ENCODE measurements at places on chromosomes 13 and 19. TPM values are rescaled to one million over a fixed set of nuclear protein-coding genes. Genes with fewer than 3 reads are reported as not detected.

GRCh38 chr19:16587833-16588823, 15.9 kb upstream of the SLC35E1 start:
- H3K4me1 ChIP-seq, result peaks cover 48% of the 10 kb centered on the region
- H3K27ac ChIP-seq, result peak overlapping the region; percentile 84

DNA sequence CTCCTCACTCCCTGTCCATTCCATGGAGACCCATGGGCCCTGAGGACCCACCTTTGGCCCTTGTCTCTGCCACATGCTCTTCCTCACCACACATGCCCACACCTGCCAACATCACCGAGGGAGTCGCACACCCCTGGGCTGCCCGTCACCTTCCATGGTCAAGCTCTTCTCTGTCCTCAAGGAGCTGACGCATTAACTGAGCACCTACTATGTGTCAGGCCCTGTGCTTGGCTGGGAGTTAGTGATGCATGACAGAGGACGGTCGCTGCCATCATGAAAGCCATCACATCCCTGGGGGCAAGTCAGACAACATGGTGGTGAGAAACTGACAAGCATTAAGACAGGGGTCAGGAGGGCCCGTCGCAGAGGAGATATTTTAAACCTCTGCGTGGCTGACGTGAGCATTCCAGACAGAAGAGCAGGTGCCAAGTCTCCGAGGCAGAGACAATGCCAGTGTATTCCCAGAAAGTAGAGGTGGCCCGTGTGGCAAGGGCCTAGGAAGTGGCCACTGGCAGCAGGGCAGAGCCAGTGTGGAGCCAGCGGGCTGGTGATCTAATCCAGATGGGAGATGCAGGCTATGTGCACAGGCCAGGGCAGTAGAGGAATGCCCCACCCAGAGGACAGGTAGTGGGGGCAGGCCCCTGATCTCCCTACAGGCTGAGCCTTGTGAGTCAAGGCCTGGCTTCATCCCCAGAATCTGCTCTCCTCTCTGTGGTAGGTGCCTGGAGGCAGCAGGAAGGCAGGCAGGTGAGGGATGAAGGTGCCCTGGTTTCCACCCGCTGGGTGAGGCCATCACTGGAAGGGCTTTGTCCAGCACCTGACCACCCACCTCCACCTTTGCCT, 21.2 kb downstream of the ELAVL1 start:
- H3K27me3 ChIP-seq, result no peaks in the 10 kb centered on the region
- DNase-seq, result no peak
- no peak overlapping the region for H3K27ac ChIP-seq
- no peak overlapping the region for H3K4me3 ChIP-seq
- peaks cover 15% of the 10 kb centered on the region for H3K4me1 ChIP-seq
- H3K36me3 ChIP-seq, result peaks cover 38% of the 10 kb centered on the region

DNA sequence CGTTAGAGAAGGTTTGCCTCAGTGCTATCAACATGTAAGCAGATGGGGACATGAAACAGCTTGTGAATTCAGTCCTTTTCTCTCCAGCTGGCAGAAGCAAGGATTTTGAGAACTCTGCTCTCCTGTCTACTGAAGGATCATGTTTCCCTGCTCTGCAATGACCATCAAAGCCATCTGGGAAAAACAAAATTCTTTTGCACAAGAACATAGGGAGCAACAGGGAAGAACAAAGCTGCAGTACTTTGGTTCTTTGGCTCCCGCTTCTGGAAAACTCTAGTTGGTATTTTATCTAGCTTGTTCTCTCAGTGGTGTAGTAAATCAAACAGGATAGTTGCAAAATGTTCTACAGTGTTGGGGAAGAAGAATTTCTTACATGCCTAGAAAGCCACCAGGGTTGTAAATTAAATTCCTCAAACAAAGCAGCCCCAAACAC, 270.4 kb downstream of the ENOX1 start:
- H3K4me3 ChIP-seq, result no peak overlapping the region
- no peak for DNase-seq
- H3K27me3 ChIP-seq, result no peaks in the 10 kb centered on the region

GRCh38 chr13:102814025-102814607, 15.2 kb downstream of the BIVM start:
- no peak for DNase-seq
- H3K4me1 ChIP-seq, result peaks cover 47% of the 10 kb centered on the region
- H3K4me3 ChIP-seq, result no peak overlapping the region
- peak overlapping the region; percentile 68 for H3K27ac ChIP-seq
- H3K27me3 ChIP-seq, result no peaks in the 10 kb centered on the region

GRCh38 chr19:16180611-16181010, 4.6 kb upstream of the FAM32A start:
- H3K27me3 ChIP-seq, result no peaks in the 10 kb centered on the region
- DNase-seq, result no peak
- H3K27ac ChIP-seq, result no peak overlapping the region
- H3K36me3 ChIP-seq, result no peaks in the 10 kb centered on the region
- H3K4me3 ChIP-seq, result no peak overlapping the region

GRCh38 chr19:19758164-19758563, 25.3 kb upstream of the ZNF14 start:
- H3K4me3 ChIP-seq, result no peak overlapping the region
- H3K4me1 ChIP-seq, result no peaks in the 10 kb centered on the region
- DNase-seq, result no peak
- H3K27me3 ChIP-seq, result no peaks in the 10 kb centered on the region
- peaks cover 6% of the 10 kb centered on the region for H3K36me3 ChIP-seq

GRCh38 chr13:35162420-35162819, 220.3 kb downstream of the NBEA start:
- H3K4me3 ChIP-seq, result no peak overlapping the region
- H3K27me3 ChIP-seq, result no peaks in the 10 kb centered on the region
- H3K27ac ChIP-seq, result no peak overlapping the region
- H3K36me3 ChIP-seq, result peaks cover 8% of the 10 kb centered on the region

DNA sequence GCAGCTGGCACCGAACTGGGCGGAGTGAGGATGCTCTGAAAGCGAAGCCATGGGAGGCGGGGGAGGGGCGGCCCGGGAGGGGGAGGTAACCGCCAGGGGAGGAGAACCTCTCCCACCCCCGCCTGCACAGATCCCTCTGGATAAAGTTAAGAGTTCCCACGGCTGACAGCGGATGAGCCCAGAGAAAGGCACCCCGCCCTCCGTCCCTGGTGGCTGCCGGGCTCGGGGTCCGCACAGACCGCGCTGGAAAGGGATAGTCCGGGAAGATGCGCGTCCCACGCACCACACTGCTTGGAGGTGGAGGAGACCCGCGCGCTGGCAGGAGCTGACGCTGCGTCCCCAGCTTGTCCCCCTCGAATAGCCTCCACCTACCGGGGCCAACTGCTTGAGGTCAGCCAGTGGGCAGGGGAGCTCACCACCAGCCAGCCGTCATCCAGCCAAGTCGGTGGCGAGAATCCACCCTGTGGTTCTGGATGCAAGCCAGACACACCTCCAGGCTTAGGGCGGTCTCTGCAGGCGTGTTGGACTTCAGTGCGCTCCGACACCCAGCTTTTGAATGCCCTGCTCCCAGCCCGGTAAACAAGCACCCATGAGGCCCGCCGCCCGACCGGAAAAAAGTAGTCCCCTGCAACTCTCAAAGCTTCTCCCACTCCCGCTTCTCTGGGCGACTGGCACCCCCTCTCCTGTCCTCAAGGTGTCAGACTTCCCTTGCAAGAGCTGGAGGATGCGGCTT, at the start of gene TRPC4:
TRPC4 (minus strand) TSS at position 17 of the 733 bp plus-strand sequence. CDS start 86,439 bp downstream, outside the sequence.
- H3K27me3 ChIP-seq, result peaks cover 15% of the 10 kb centered on the region
- no peaks in the 10 kb centered on the region for H3K36me3 ChIP-seq
- H3K4me3 ChIP-seq, result peak within 1 kb of the TSS; percentile 96
- H3K27ac ChIP-seq, result peak within 1 kb of the TSS; percentile 75

- H3K4me1 ChIP-seq, result no peaks in the 10 kb centered on the region
- H3K27me3 ChIP-seq, result peaks cover 69% of the 10 kb centered on the region
- no peak overlapping the region for H3K27ac ChIP-seq
- no peak overlapping the region for H3K4me3 ChIP-seq
- no peaks in the 10 kb centered on the region for H3K36me3 ChIP-seq
These were observed 1.8 kb upstream of the ATP4A start for GRCh38 chr19:35565016-35565856.

DNA sequence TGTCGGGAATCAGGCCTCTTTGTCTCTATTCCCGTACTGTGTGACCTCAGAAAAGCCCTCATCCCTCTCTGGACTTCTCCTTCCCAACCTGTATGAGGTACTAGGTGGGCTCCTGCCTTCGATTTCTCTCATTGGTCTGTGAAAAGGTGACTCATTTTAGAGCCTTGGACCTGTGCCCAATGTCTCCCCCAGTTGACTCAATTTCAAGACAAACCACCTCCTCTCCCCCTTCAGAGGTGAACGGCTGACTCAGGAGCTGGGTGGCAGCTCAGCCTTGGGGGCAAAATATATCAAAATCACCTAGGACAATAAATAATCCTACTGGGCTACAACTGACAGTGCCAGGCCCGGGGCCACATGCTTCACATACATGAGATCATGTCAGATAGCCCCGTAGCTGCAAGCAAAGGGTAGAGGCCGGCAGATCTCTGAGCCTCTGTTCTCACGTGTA, 630 bp downstream of the COQ8B start:
- H3K4me1 ChIP-seq, result peaks cover 45% of the 10 kb centered on the region
- peak overlapping the region; percentile 99 for H3K27ac ChIP-seq
- DNase-seq, result peak; percentile 53

GRCh38 chr19:42412227-42412626, 15.0 kb downstream of the LIPE start:
- peaks cover 5% of the 10 kb centered on the region for H3K4me1 ChIP-seq
- no peak for DNase-seq
- no peak overlapping the region for H3K27ac ChIP-seq
- no peaks in the 10 kb centered on the region for H3K27me3 ChIP-seq
- no peak overlapping the region for H3K4me3 ChIP-seq

- H3K27me3 ChIP-seq, result no peaks in the 10 kb centered on the region
- DNase-seq, result no peak
- peak overlapping the region; percentile 10 for H3K27ac ChIP-seq
- peaks cover 43% of the 10 kb centered on the region for H3K4me1 ChIP-seq
These were observed 78.0 kb downstream of the STARD13 start for GRCh38 chr13:33207615-33207961.

GRCh38 chr19:29387586-29387985, 138.2 kb upstream of the VSTM2B start:
- no peak overlapping the region for H3K27ac ChIP-seq
- no peaks in the 10 kb centered on the region for H3K36me3 ChIP-seq
- no peak for DNase-seq
- no peak overlapping the region for H3K4me3 ChIP-seq

DNA sequence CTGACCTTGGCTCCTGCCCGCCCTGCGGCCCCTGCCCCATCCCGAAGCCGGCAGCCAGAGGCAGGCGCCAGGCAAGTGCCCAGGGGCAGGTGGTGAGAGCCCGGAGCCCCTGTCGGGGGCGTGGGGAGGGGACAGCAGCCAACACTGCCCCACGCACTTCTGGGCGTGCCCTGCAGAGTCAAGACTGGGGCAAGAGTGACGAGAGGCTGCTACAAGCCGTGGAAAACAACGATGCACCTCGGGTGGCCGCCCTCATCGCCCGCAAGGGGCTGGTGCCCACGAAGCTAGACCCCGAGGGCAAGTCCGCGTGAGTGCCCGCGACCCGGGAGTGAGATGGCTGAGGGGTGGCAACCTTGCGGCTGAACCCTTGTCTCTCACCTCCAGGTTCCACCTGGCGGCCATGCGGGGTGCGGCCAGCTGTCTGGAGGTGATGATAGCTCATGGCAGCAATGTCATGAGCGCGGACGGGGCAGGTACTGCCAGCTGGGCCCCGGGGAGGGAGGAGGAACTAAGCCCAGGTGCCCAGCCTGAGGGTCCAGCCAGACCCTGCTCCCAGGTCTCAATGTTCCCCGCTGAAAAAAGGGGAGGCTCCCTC, 17.3 kb downstream of the ANKRD24 start:
- H3K27ac ChIP-seq, result no peak overlapping the region
- H3K4me3 ChIP-seq, result no peak overlapping the region
- no peaks in the 10 kb centered on the region for H3K36me3 ChIP-seq
- peaks cover 76% of the 10 kb centered on the region for H3K27me3 ChIP-seq

GRCh38 chr19:6774821-6775707, 2.6 kb downstream of the VAV1 start:
- H3K36me3 ChIP-seq, result no peaks in the 10 kb centered on the region
- peaks cover 2% of the 10 kb centered on the region for H3K27me3 ChIP-seq
- no peak overlapping the region for H3K27ac ChIP-seq
- no peaks in the 10 kb centered on the region for H3K4me1 ChIP-seq
- no peak for DNase-seq

DNA sequence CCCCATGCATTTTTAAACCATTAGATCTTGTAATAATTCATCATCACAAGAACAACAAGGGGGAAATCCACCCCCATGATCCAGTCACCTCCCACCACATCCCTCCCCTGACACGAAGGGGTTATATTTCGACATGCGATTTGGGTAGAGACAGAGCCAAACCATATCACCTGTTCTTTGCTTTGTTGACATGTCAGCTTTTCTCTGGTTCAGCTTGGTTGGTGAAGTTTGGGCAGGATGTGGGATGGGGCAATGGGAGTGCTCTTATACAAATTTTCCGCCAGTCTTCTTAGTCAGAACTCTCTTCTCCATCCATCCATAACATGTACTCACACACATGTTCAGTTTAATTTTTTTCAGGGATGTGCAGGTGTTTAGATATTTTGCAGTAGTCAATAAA, 12.9 kb downstream of the TPP2 start:
- no peak overlapping the region for H3K4me3 ChIP-seq
- H3K4me1 ChIP-seq, result peaks cover 5% of the 10 kb centered on the region
- no peaks in the 10 kb centered on the region for H3K27me3 ChIP-seq
- no peak for DNase-seq
- H3K27ac ChIP-seq, result no peak overlapping the region
- H3K36me3 ChIP-seq, result peaks cover 38% of the 10 kb centered on the region

CABP5 gene
- total RNA-seq, result not detected

LRRC4B gene
- 16.3 TPM for total RNA-seq

ZNF780A gene
- 17.0 TPM for total RNA-seq

GARRE1 gene
- 52.4 TPM for total RNA-seq

SELENOV gene
- 0.78 TPM for total RNA-seq

PPM1N gene
- 0.38 TPM for total RNA-seq

OR10H4 gene
- total RNA-seq, result not detected

PLK5 gene
- total RNA-seq, result 0.38 TPM

TMEM255B gene
- total RNA-seq, result 1.7 TPM

CCNE1 gene
- 13.7 TPM for total RNA-seq
